ENCODE measurements at places on chromosomes 11 and 22. TPM values are rescaled to one million over a fixed set of nuclear protein-coding genes. Genes with fewer than 3 reads are reported as not detected.

FOSL1 gene
- 10.4 TPM for total RNA-seq

SLC22A12 gene
- total RNA-seq = not detected

OVOL1 gene
- total RNA-seq = not detected

HOATZ gene
- not detected for total RNA-seq

KRTAP5-1 gene
- total RNA-seq = not detected

RCN1 gene
- total RNA-seq = 27.4 TPM

- DNase-seq = no peak
Measured at GRCh38 chr11:70129051-70129592, 51.0 kb downstream of the ANO1 start.

- no peak for DNase-seq
Measured at GRCh38 chr22:25085156-25085555, 114.5 kb upstream of the CRYBB3 start.

DNA sequence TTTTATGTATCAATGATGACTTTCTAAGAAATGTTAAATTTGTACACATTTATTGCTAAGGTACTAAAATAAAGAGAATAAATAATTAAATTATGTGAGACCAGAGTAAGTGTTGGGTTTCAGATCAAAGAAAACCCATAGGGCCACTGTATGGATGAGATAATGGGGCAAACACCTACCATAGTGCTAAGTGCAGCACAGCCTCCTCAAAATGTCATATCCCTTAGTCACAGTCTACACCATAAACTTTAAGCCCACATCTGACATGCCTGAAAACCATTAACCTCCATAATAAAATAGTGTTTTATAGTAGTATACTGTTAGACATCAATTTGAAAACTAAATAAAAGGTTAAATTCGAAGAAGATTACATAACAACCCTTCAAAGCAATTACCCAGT is 37.5 kb downstream of the SESN3 start:
- no peak for DNase-seq

DNA sequence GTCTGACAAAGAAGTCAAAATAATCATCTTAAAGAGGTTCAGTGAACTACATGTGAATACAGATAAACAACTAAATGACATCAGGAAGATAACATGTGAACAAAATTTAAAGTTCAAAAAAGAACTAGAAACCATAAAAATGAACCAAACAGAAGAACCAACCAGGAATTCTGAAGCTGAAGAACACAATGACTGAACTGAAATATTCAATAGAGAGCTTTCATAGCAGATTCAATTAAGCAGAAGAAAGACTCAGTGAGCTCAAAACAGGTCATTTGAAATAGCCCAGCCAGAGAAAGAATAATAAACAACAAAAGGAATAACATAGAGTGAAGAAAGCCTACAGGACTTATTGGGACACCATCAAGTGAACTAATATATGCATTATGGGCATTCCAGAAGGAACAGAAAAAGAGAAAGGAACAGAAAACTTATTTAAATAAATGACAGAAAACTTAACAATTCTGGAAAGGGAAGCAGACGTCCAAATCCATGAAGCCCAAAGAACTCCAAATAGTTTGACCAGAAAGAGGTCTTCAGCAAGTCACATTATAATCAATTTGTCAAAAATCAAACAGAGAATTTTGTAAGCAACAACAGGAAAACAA is 11.0 kb upstream of the SLC36A4 start:
- DNase-seq = no peak

- no peak for DNase-seq
Measured at GRCh38 chr11:121844016-121844415, 272.0 kb downstream of the BLID start.

DNA sequence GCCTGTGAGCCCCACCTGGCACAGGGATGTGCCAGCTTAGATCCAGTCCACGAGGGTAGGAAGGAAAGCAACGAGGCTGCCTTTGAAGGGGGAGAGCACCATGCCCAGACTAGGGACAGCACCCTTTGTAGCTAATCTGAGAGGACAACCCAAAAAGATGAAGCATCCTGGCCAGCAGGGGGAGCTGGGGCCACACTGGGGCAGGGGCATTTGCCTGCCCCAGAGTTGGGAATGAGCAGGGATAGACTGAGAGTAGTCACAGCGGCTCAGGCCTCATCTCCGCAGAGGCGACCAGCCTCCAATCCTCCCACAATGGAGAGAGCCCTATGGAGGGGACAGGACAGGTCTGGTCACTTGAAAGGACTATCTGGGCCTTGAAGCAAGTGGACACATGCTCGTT is 16.4 kb downstream of the LMO1 start:
- DNase-seq = no peak

GRCh38 chr11:102611291-102611690 is 13.8 kb downstream of the MMP20 start:
- no peak for DNase-seq

- DNase-seq = no peak
Measured at GRCh38 chr22:47549741-47550340, 787.4 kb downstream of the TBC1D22A start.

- DNase-seq = no peak
Measured at GRCh38 chr11:35155677-35156076, 16.7 kb downstream of the CD44 start.

GRCh38 chr11:86990515-86990914 is 35.3 kb upstream of the FZD4 start:
- DNase-seq = no peak

GRCh38 chr11:76588455-76589325 is 81.9 kb downstream of the LRRC32 start:
- peak; percentile 78 for DNase-seq

- no peak for DNase-seq
Measured at GRCh38 chr11:59706518-59707285, 6.9 kb downstream of the OR10V1 start.

DNA sequence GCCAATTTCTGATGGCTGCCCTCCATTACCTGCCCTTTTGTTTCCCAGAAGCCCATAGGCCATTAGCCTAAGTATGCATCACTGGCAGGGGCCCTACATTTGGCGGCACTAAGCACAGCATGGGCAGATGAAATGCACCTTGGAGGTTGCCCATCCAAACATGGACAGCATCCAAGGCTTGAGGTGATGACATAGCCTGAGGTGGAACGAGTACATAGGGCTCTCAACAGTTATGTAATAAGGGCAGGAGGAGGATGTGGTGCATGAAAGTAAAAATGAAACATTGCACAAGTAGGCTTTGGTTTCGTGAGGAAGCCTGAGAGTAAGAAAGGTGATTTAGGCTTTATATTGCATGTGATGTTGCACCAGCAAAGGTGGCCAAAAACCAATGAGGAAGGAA is 148.1 kb downstream of the FAM76B start:
- peak; percentile 14 for DNase-seq

Measured in psoas muscle (tissue), 8 donors.